ENCODE measurements at places on chromosomes 3 and 15.

- no peaks in the 10 kb centered on the region for H3K27me3 ChIP-seq
- H3K4me1 ChIP-seq, result peaks cover 35% of the 10 kb centered on the region
- DNase-seq, result no peak
- H3K27ac ChIP-seq, result peak overlapping the region; percentile 77
- H3K4me3 ChIP-seq, result no peak overlapping the region
These were observed 45.2 kb downstream of the FBXL2 start for GRCh38 chr3:33322412-33322811.

DNA sequence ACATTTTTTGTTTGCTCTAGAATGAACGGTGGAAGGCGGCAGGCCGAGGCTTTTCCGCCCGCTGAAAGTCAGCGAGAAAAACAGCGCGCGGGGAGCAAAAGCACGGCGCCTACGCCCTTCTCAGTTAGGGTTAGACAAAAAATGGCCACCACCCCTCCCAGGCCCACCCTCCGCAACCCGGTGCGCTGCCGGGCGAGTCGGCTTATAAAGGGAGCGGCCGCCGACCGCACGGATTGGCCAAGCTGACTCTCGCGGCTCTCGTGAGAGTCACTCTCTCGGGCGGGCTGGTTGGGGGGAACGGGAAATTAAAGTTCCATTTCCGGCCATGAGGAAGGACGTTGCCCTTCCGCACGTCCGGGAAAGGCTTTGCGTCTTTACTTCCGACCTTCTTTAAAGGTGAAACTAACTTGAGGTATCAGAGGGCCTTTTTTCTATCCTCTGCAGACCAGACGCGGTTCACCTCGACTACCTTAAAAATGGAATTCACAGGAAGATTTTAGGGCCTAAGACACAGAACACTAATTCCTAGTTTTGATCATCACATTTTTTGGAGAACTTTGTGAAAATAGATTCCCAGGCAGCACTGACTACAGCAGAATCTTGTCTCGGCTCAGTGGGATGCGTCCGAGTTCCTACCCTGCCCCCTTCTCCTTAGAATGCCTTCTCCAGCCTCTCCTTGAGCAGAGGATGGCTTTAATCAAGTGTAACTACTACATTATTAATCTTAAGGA, at the start of gene TERC:
Gene TERC (minus strand): TSS at position 179 of the 731 bp plus-strand sequence.
- no peaks in the 10 kb centered on the region for H3K27me3 ChIP-seq
- peak within 1 kb of the TSS; percentile 82 for H3K4me3 ChIP-seq
- H3K4me1 ChIP-seq, result peaks cover 20% of the 10 kb centered on the region
- peak within 1 kb of the TSS; percentile 93 for H3K27ac ChIP-seq
- DNase-seq, result no peak

DNA sequence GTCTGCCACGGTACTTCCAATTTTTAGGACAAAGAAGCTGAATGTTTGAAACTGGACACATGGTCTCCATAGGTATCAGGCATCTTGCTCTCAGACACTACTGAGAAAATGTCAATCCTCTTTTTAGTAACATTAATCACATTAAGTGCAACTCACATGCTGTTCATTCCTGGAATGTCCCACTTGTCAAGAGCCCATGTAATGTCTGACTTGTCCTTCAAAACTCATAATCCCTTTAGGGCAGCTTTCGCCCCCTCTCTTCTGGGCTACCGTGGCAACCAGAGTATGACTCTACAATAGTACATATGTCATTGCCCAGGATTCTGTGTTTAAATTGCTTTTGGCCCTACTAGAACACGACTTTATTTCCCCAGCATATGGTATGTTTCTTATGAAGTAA, 12.3 kb downstream of the NUDT16 start:
- no peak overlapping the region for H3K27ac ChIP-seq
- peaks cover 5% of the 10 kb centered on the region for H3K4me1 ChIP-seq
- no peaks in the 10 kb centered on the region for H3K36me3 ChIP-seq
- DNase-seq, result no peak
- no peak overlapping the region for H3K4me3 ChIP-seq

- H3K27me3 ChIP-seq, result peaks cover 20% of the 10 kb centered on the region
- H3K27ac ChIP-seq, result peak overlapping the region; percentile 41
- no peak for DNase-seq
- H3K36me3 ChIP-seq, result no peaks in the 10 kb centered on the region
- peak overlapping the region; percentile 71 for H3K4me3 ChIP-seq
- peaks cover 14% of the 10 kb centered on the region for H3K4me1 ChIP-seq
These were observed 112.8 kb upstream of the ICE2 start for GRCh38 chr15:60591496-60592370.

GRCh38 chr3:27511724-27512422, 27.7 kb upstream of the SLC4A7 start:
- DNase-seq, result no peak
- no peaks in the 10 kb centered on the region for H3K36me3 ChIP-seq
- no peaks in the 10 kb centered on the region for H3K27me3 ChIP-seq
- peaks cover 8% of the 10 kb centered on the region for H3K4me1 ChIP-seq
- H3K4me3 ChIP-seq, result no peak overlapping the region

- DNase-seq, result no peak
- H3K27ac ChIP-seq, result peak overlapping the region; percentile 83
- no peaks in the 10 kb centered on the region for H3K27me3 ChIP-seq
- H3K4me1 ChIP-seq, result peaks cover 32% of the 10 kb centered on the region
- no peak overlapping the region for H3K4me3 ChIP-seq
- no peaks in the 10 kb centered on the region for H3K36me3 ChIP-seq
These were observed 76.7 kb upstream of the DCBLD2 start for GRCh38 chr3:98978068-98978811.

DNA sequence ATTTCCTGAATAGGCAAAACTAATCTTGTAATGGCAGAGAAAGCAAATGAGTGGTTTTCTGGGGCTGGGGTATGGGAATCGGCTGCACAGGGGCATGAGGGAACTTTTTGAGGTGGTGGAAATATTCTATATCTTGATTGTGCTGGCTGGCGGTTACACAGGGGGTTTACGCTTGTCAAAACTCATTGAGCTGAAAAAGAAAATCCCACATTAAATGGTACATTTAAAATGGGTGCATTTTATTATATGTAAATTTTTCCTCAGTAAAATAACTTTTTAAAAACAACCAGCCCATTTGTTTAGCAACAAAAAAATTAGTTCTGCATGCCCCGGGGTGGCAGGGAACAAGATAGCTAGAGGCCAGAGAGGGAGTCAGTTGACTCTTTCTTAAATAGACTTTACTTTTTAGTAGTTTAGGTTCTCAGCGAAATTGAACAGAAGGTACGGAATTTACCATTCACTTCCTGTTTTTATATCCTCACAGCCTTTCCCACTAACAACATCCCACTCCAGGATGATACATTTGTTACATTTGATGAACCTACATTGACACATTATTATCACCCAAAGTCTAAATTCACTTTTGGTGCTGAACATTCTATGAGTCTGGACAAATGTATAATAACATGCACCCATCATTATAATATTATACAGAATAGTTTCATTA, 41.2 kb upstream of the BCL2A1 start:
- no peaks in the 10 kb centered on the region for H3K27me3 ChIP-seq
- peaks cover 7% of the 10 kb centered on the region for H3K4me1 ChIP-seq
- DNase-seq, result no peak
- H3K36me3 ChIP-seq, result no peaks in the 10 kb centered on the region

GRCh38 chr15:63803106-63803886, 30.5 kb downstream of the HERC1 start:
- no peak overlapping the region for H3K27ac ChIP-seq
- no peak overlapping the region for H3K4me3 ChIP-seq
- peaks cover 14% of the 10 kb centered on the region for H3K4me1 ChIP-seq
- DNase-seq, result no peak

DNA sequence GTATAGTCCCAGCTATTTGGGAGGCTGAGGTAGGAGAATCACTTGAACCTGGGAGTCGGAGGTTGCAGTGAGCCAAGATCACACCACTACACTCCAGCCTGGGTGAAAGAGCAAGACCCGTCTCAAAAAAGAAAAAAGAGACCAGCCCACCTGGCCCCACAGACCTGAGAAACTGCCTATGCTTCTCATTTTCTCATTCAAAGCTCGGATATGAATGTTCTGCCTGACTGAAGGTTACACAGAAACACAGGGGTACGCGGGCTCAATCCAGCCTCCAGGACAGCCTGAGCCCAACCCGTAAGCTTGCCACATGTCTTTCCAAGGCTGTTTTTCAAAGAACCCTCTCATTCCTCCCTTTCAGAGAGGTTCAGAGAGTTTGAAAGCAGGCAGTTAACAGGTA, 9.7 kb upstream of the LRRC15 start:
- DNase-seq, result no peak
- no peak overlapping the region for H3K4me3 ChIP-seq
- no peaks in the 10 kb centered on the region for H3K36me3 ChIP-seq
- H3K27me3 ChIP-seq, result peaks cover 38% of the 10 kb centered on the region
- no peak overlapping the region for H3K27ac ChIP-seq

DNA sequence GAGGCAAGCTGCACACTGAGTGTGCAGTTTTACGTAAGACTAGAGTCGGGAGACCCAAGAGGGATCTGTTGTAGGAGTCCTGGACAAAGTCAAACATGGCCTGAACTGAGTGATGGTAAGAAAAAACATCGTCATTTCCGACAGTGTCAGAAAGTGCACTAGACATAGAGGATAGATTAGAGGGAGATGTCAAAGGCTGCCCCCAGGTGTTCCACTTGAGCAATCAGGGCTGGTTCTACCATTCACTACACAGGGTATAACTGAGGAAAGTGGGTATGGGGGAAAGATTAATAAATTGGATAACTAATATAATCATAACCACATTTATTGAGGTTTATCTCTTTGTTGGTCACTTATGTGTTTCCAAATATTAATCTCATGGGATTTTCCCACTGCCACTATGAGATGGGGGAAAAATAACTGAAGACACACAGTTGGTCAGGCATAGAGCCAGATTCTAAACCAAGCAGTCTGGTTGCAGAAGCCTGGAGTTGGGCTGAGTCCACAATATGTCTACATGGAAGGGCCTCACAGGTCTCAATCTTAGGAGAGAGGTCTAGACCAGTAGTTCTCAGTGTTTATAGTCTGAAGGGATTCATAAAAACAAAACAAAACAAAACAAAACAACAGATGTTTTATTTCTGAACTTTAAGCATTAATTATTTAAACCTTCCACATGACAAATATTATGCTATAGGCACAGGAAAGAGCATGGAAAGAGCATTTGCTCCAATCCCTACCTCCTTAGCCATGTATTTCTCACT, 766.5 kb downstream of the NTRK3 start:
- H3K36me3 ChIP-seq, result no peaks in the 10 kb centered on the region
- no peaks in the 10 kb centered on the region for H3K27me3 ChIP-seq
- no peak overlapping the region for H3K4me3 ChIP-seq
- no peak for DNase-seq

GRCh38 chr3:49929291-49930167, at the start of gene MON1A:
Gene MON1A (minus strand): TSS chr3:49929811. CDS start chr3:49913346, 16,465 bp downstream.
- H3K27ac ChIP-seq, result peak within 1 kb of the TSS; percentile 66
- H3K36me3 ChIP-seq, result no peaks in the 10 kb centered on the region
- H3K4me3 ChIP-seq, result peak within 1 kb of the TSS; percentile 83

GRCh38 chr3:126216416-126216815, 36.0 kb upstream of the ALDH1L1 start:
- no peak overlapping the region for H3K27ac ChIP-seq
- H3K4me1 ChIP-seq, result peaks cover 24% of the 10 kb centered on the region
- H3K27me3 ChIP-seq, result no peaks in the 10 kb centered on the region
- DNase-seq, result no peak

Data from chondrocyte (in vitro differentiated cells).